Spinal cord (tissue), 10 donors: ENCODE measurements at places on chromosomes 2 and 18.

DNA sequence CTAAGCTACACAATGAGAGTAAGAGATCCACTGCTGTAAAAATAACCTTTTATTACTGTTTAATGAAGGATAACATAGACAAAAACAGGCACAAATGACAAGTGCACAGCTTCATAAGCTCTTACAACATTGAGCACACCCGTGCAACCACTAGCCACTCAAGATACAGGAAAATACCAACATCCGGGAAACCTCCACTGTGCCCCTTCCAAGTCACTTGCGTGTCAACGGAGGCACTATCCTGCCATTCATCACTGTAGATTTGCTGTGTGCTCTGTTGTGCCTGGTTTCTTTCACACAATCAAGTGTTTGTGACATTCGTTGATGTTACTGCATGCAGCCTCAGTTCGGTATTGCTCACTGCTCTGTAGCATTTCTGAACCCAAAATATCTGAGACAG, 292.9 kb upstream of the MYT1L start:
- DNase-seq: no peak

DNA sequence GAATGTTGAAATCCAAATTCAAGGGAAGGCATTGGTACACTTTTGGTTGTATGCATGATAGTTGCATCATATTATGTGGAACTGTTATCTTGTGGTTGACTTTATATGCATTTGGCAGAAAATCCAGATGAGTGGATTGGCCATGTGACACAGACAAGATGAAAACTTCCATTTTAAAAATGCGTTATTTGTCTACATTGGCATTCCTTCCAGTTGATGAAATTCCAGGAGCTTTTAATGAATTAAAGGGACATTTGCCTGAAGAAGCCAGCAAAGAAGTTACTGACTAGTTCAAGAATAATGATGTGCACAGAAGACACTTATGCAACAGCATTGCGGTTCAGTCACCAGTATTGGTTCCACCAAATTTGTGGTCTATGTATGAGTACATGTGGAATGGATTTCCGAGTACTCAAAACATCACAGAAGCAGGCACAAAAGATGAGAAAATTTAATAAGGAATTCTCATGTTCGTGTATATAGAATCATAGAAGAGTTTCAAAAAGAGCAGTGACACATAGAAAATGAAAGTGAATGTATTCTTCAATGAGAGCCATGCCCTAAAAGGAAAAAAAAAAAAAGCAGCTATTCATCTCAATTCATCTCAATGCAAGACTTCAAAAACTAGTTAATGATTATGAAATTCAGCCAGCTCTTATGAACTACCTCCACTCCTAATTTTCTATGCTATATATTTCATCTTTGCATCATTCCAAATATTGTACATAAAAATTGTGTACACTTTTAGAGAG, 232.1 kb downstream of the RBM43 start:
- DNase-seq: no peak

- no peak for DNase-seq
Measured at GRCh38 chr2:11963966-11964365, 217.5 kb downstream of the LPIN1 start.

DNA sequence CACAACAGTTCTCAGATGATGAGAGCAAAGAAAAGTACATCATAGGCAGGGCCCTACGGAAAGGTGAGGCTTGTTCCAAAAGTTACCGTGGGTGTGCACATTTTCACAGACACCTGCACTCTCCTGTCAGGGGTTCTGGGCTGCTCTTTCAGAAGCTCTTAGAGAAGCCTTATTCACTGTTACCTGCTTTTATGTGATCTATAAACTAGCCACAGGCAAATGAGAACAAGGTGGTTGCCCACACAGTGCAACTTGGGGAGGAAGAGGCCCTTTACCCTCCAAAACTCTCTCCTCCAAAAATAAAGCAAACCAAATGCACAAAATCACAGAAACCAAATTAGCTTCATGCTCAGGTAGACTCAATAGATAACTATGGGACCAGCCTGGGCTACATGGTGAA, 11.1 kb upstream of the CUL3 start:
- no peak for DNase-seq

GRCh38 chr2:130787841-130788240, 32.5 kb downstream of the AMER3 start:
- no peak for DNase-seq

DNA sequence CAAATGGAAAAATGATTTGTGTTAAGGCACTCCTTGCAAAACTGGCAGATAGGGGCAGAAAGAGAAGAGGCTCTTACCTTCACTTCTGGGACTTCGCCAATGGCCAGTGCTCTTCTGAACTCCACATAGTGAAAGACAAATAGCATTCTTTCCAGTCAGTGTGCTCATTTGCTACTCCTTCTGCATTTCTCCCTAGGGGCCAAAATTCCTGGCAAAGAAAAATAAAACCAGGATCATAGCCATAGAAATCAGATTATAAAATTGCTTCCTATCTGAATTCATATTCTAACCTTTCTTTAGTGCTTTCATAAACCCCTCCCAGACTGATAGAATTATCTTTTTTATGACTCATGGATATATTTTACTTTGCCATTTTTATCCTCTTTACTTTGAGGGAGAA, 56.9 kb upstream of the PELI1 start:
- DNase-seq: peak; percentile 26

- no peak for DNase-seq
Measured at GRCh38 chr18:13397504-13398163, 179.1 kb downstream of the LDLRAD4 start.

- no peak for DNase-seq
Measured at GRCh38 chr18:37729716-37730115, 164.1 kb upstream of the CELF4 start.

DNA sequence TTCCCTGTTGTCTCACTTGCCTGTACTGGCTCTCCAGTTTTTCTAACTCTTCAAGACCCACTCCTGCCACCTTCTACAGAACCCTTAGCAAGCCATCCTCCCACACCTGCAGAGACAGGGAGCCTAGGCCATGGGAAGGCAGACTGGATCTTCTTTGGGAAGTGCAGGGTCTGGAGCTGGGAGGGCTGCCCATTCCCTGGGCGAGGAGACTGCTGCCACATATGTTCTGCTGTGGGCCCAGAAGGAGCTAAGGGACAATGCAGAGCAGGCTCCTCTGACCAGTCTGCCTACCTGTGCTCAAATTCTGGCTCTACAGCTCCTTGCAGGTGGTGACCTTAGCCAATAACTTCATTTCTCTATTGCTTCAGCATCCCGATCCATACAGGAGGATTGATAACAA, 152.1 kb upstream of the CELF4 start:
- DNase-seq: no peak

DNA sequence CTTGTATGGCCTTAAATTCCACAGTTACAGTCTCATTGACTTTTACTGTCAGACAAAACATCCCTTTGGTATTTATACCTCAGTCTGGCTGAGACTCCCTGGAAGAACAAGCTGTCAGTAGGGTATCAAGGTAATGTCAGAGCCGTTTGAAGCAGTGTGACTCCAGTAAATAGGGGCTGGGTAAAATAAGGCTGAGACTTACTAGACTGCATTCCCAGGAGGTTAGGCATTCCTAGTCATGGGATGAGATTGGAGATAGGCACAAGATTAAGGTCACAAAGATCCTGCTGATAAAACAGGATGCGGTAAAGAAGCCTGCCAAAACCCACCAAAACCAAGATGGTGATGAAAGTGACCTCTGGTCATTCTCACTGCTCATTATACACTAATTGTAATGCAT, 219.5 kb upstream of the SKOR2 start:
- DNase-seq: no peak

GRCh38 chr2:128166746-128167353, 75.8 kb downstream of the UGGT1 start:
- no peak for DNase-seq

GRCh38 chr18:59273759-59274532, 692 bp upstream of the RAX start:
- DNase-seq: no peak
